Effector memory CD8-positive, alpha-beta T cell (primary cell): ENCODE measurements at places on chromosomes 1 and 21.

DNA sequence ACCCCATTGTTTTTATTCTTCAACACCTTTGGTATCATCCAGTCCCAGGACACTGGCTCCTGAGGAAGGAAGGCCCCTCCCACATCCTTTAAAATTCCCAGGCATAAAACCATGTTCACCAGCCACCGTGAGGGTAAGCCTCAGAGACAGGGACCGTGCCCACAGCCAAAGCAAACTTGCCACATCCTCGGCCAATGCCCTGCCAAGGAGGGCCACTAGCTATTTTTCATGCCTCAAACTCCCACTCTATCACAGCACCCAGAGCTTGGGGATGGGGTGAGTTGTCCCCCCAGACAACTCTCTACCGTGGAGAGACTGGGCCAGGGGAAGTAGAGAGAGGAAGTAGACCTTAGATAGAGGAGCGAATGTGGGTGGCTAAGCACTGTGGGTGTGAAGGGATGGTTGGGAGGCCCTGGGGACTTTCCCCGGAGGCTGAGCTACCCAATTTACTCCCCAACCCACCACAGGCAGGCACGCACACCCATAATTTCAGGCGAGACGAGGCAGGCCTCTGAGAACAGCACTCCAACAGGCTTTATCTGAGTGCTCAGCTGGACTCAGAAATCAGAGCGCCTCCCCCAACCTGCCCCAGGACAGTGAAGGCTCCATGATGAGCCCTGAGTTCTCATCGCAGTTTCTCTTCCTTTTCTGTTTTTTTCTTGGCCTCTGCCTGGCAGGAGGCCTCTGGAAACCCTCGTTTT is 15.9 kb upstream of the BTG2 start:
- peak; percentile 87 for DNase-seq

DNA sequence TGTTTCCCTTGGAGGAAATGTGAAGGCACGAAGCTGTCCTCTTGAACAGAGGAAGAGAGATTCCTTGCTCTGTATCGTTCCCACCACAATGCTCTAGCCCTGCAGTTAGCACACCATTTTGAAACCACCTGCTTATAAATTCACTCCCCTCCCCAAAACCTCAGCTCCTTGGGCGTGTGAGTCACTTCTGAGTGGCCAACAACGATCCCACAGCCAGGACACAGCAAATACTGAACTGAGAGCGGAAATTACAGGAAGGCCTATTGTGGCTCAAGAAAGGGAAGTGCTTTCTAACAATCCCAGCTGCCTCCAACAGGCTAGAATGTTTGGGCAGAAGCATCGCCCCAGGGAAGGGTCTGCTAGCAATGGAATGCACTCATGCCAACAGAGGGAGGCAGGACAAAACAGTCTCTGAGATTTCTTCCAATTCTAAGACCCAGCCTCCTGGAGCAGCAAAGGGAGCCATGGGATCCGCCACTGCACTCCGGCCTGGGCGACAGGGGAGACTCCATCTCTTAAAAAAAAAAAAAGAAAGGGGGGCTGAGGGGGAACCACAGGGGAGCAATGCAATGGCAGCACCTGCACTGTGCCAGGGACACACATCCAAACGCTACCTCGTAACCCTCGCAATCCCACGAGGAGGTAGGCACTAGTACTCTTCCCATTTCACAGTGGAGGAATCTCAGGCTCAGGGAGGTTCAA is 1.9 kb downstream of the TMEM53 start:
- DNase-seq, result no peak

DNA sequence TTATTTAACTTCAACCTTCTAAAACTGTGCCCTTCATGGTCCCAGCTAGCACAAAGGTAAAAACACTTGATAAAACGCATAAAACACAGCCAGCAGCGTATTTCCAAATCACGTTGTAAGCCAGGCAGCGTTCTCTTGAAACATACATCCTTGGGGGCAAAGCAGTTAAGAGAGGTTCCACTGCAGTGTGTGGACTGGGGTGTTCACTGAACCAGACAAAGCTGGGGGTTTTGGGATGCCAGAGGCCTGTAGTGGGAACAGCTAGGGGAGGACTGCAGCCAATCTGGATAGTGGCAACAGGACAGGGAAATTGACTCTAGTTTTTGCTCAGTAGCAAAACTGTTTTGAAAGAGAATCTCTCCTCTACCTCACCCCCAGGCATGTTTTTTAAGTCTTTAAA is 21.5 kb upstream of the ATP5PO start:
- DNase-seq, result no peak

DNA sequence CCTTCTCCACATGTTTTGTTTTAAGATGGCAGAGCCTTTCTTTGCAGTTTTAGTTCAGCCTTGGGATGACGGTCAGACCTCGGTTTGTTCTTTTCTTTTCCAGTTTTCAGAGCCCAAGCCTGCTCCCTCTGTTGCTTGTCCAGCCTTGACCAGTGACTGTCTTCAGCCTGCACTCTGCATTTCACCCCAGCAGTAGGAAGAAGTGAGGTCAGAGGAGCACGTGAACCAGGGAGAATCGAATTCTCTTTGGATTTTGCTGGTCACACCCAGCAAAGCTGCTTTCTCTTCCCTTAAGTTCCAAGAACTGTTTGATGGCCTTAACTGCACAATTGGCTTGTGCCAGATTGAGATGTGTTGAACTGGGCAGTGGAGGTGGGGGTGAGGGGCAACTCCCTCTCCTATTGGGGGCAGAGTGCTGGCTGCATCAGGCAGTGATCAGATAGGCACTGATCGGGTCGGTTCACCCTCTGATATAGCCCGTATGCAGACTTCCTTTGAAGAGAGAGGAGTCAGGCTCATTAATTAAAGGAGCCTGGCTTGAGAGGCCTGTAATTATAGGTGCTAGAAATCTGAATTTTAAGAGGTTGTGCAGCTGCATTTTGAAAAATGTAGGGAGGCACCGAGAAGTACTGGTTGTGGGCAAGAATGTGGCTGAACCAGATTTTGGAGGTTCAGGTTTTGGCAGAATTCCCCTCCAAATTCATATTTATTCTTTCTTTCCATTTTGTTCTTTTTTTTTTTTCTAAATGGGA is 42.4 kb downstream of the PEX14 start:
- DNase-seq, result no peak

- DNase-seq, result no peak
Observed at GRCh38 chr1:225691377-225691776, 38.5 kb upstream of the ENAH start.

- DNase-seq, result no peak
Observed at GRCh38 chr1:231487019-231487418, 41.5 kb upstream of the TSNAX start.

DNA sequence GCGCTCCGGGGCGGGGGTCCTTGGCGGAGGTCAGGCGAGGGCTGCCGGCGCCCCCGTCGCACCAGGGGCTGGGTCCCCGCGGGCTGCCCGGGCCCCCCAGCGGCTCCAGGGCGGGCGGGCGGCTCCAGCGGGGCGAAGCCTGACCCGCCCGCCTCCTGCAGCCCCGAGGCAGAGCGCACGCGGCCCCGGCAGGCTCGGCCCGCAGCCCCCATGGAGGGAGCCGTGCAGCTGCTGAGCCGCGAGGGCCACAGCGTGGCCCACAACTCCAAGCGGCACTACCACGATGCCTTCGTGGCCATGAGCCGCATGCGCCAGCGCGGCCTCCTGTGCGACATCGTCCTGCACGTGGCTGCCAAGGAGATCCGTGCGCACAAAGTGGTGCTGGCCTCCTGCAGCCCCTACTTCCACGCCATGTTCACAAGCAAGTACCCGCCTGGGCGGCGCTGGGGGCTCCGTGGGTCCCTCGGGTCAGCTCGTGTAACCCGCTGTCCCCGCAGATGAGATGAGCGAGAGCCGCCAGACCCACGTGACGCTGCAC is 817 bp downstream of the KLHL17 start:
- no peak for DNase-seq

DNA sequence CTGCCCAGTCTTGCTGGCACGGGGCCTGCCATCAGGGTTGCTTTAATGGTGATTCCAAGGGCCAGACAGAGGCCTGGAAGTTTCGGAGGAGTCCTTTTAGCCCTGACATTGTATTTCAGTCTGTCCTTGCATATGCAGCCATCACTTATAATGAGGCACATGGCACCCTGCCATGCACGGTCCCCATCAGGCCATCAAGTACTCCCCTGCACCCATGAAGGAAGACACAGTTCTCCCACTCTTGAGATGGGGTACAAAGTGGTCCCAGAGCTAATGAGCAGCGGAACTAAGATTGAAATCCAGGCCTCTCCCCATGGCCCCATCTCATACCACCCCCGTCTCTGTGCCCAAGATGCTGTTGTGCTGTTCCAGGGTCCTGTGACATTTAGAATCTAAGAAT is 596.6 kb downstream of the PTPRU start:
- no peak for DNase-seq

GRCh38 chr1:20063861-20064292 is 6.1 kb upstream of the PLA2G5 start:
- no peak for DNase-seq

DNA sequence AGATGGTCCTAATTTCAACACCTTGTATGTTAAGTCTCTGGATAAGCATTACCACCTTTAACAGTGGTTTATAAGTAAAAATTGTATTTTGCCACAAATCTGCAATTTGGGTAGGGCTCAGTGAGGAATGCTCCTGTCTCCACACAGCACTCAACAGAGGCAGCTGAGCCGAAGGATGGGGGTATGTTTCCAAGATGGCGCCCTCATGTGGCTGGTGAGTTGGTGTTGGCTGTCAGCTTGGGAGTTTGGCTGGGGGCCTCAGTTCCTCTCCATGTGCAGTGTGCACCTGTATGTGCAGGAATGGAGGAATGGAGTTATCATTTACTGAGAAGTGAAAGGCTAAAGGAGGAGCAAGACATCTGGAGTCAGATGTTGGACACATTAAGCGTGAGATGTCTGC is 136.8 kb downstream of the GABPA start:
- no peak for DNase-seq

DNA sequence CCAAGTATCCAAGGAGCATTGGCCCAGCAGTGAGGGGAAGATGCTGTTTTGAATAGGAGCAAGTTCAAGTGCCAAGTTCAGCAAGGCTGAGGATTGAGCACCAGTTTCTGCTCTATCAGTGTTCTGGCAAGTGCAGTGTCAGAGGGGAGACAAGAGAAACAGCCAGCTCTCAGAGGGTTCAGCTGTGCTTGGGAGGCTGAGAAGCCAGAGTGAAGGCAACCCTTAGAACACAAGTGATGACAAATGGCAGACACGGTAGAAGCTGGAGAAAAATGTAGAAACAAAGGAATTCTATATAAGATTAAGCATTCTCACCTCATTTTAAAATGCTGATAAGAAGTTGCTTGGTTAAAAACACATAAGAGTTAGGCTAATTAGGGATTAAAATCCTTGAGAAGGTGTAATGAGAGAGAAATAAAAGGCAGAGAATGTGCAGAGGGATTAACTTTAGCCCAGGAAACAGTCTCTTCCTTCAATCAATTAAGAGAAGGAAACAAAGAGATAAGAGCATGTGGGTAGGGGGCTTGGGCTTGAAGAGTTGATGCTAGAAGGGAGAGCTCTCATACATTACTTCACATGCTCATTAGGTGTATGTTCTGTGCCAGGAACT is 475.4 kb downstream of the AJAP1 start:
- DNase-seq, result no peak

- no peak for DNase-seq
Observed at GRCh38 chr1:229287267-229287666, 16.4 kb downstream of the RAB4A start.

DNA sequence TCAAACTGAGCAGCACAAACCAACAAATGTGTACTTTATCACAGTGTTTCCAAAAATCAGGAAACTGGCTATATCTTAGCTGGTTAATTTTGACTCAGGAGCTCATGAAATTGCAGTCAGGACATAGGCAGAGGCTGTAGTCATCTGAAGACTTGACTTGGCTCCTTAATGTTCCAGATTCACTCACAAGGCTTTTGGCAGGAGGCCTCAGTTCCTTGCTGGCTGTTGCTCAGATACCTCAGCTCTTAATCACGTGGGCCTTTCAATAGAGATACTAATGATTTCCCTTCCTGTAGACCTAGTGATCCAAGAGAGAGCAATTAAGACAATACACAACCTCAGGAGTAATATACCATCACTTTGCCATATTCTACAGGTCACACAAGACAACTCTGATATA is 537.7 kb downstream of the BRINP3 start:
- DNase-seq, result no peak

DNA sequence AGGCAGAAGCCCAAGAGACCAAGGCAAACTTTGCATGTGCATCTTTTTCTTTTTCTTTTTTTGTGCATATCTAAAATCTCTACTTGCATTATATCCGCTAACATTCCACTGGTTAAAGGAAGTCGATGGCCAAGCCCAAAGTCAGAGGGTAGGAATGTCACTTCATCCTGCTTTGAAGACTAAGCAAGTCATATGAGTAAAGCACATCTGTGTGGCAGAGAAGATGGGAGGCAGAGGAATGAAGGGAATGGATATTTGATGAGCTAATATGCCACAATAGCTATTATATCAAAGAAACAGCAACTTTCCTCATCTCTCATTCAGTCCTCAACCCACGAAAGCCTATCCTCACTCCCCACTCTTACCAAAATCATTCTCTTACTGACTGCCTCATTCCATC is 59.3 kb downstream of the RNF220 start:
- no peak for DNase-seq

- DNase-seq, result no peak
Observed at GRCh38 chr1:63821091-63822005, 47.5 kb downstream of the ROR1 start.

DNA sequence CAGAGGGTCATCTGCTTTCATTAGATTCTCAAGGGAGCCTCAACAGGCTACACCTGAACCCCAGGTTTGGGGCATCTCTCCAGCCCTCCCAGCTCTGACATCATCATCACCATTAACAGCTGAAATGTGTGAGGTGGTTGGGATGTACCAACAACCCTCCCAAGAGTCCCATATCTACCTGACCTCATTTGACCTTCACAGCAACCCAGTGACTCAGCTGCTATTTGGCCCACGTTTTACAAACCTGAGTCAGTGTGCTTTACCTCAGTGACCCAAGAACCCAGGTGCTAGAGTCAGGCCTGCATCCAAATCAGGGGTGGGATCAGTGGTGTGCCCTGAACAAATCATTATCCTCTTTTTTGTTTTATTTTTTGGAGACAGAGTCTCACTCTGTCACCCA is 53.3 kb upstream of the TINAGL1 start:
- no peak for DNase-seq

DNA sequence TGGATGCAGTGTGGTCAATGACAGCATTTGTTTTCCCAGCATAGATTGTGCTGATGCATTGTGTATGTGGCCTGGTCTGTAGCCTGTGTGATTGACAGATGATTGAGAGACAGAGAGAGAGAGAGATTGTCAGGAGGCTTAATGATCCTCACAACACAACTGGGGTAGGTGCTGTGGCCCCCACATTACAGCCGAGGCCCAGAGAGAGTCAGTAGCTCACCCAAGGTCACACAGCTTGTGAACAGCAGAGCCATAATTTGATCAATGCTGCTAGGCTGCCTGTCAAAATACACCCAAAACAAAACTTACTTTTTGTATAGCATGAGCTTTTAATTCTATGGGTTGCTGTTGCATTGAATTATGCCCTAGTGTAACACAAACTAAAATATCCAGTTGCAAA is 20.2 kb upstream of the ETS2 start:
- DNase-seq, result no peak

DNA sequence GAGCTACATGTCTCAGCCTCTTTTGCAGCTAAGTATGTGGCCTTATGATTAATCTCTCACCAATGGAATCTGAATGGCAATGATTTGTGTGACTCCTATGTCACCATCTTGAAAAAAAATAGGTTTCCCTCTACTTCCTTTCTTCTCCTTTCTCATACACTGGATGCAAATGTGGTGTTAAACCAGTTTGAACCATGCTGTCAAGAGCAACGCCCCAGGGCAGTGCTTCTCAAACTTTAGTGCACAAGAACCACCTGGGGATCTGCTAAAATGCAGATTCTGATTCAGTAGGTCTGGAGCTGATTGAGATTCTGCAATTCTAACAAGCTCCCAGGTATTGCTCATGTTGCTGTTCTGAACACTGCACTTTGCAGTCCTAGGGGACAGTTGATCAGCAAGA is 44.7 kb upstream of the ZNF644 start:
- DNase-seq, result no peak

- DNase-seq, result no peak
Observed at GRCh38 chr1:91803123-91803522, 82.8 kb downstream of the TGFBR3 start.
